ENCODE measurements at places on chromosomes 5 and 9. TPM values are rescaled to one million over a fixed set of nuclear protein-coding genes. Genes with fewer than 3 reads are reported as not detected.

Gene CDH12
- polyA plus RNA-seq, result not detected

Gene LCN12
- polyA plus RNA-seq, result not detected

Gene CCDC171
- polyA plus RNA-seq, result 0.46 TPM

Gene CCNO
- polyA plus RNA-seq, result 0.94 TPM
